ENCODE measurements at places on chromosomes 7 and 10.

DNA sequence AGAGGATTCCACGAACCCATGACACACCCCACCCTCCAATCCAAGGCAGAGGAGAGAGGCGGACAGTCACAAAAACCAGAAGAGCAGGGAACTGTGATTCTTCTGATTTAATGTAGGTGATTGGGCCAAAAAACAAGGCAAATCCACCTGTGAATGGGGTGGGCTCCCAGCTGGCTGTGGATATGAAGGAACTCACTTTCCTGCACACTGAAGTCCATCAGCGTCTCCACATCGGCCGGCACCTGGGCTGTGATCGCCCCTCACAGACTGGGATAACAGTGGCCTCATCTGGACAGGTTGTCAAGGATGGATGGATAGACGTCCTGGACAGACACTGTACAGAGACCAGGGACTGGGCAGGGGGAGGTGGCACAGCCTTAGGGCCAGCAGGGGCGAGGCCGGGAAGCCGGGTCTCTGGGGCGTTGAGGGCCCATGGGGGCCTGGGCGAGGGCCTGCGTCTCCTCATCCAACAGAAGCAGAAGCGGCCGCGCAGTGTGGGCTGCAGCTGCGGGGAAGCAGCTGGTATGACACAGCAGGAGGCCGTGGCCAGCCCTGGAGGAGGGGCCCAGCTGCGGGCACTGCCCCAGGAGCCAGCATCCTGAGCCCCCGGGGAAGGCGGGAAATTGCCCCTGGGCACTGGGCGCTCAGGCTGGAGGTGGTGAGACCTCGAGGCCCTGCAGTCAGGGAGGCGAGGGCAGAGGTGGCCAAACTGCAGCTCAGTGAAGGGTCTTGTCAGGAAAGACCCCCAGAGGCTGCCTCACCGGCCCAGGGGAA is 54.2 kb downstream of the DIP2C start:
- DNase-seq, result no peak

- DNase-seq, result no peak
Observed at GRCh38 chr7:148397551-148397950, 193.0 kb upstream of the C7orf33 start.

DNA sequence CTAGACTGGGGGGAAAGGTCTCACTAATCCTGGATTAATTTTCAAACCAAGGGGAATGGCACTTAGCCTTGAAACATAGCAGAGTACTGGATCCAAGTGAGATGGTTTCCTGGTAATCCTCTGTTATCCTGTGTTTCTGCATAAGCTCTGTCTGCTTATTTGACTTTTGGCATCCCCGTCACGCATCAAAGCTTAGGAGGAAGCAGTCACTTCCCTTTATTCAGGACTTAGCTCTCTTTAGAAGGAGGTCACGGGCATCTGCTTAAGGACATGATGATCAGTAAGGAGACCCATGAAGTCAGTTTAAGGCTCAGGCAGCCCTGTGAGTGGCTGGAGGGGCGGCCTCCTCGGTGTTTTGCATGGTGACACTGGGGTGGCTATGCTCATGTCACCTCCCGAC is 30.0 kb downstream of the TSPAN15 start:
- no peak for DNase-seq

DNA sequence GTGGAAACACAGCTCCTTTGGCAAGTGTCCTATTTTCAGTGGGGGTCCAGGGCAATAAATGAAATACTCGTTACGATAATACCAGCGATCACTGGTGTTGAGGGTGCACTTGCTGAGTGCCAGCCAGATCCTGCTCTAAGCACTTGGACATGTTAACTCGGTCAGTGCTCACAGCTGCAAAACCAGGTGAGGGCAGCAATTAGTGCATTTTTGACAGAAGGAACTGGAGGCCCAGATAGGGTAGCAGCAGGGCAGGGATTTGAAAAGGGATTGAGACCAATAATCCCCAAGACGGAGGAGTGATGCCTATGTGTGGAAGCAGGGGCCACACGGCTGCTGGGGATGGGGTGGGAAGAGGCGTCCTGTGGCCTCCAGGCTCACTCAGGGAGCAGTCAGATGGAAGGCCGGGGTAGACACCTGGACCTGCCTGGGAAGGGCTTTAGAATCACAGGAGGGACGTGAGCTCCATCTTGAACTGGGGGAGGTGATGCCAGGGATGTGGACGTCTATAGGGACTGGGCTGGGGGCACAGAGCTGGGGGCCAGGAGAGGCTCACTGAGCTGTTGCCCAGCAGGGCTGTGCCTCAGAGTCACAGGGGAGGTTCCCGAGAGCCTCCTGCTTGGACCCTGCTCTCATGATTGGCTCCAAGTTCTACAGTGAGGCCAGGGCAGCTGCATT is 14.3 kb downstream of the PTPRE start:
- no peak for DNase-seq

- no peak for DNase-seq
Observed at GRCh38 chr10:18860186-18860585, 188.4 kb upstream of the MALRD1 start.

DNA sequence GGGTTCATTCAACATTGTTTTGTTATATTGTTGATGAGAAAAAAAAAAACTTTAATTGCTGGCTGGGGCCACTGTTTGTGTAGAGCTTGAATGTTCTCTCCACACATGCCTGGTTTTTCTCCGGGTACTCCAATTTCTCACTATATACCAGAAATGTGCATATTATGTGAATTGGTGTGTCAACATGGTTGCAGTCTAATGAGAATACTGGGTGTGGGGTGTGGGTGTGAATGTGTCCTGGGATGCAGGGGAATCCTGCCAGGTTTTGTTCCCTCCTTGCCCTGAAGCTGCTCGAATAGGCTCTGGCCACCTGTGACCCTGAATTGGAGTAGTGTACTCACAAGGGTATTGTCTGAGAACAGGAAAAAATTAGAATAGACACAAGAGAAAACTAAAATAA is 81.4 kb downstream of the VIM start:
- DNase-seq, result no peak

- DNase-seq, result no peak
Observed at GRCh38 chr10:129812398-129812797, 151.7 kb downstream of the EBF3 start.

- no peak for DNase-seq
Observed at GRCh38 chr7:706721-707120, 19.8 kb upstream of the DNAAF5 start.

- no peak for DNase-seq
Observed at GRCh38 chr10:127983344-127984100, 76.6 kb downstream of the PTPRE start.

- no peak for DNase-seq
Observed at GRCh38 chr7:47285860-47286491, 295.9 kb downstream of the TNS3 start.

GRCh38 chr10:112131996-112132395 is 51.6 kb downstream of the GPAM start:
- no peak for DNase-seq

- no peak for DNase-seq
Observed at GRCh38 chr10:102527546-102527945, 23.8 kb downstream of the SUFU start.

GRCh38 chr7:158257516-158258410 is 329.9 kb downstream of the PTPRN2 start:
- no peak for DNase-seq

GRCh38 chr10:129328546-129328945 is 138.5 kb upstream of the MGMT start:
- no peak for DNase-seq

- no peak for DNase-seq
Observed at GRCh38 chr10:113646336-113647201, 17.3 kb downstream of the NRAP start.

- no peak for DNase-seq
Observed at GRCh38 chr7:73342645-73343044, 14.7 kb downstream of the FKBP6 start.

GRCh38 chr7:1403638-1404459 is 55.4 kb downstream of the MICALL2 start:
- no peak for DNase-seq

DNA sequence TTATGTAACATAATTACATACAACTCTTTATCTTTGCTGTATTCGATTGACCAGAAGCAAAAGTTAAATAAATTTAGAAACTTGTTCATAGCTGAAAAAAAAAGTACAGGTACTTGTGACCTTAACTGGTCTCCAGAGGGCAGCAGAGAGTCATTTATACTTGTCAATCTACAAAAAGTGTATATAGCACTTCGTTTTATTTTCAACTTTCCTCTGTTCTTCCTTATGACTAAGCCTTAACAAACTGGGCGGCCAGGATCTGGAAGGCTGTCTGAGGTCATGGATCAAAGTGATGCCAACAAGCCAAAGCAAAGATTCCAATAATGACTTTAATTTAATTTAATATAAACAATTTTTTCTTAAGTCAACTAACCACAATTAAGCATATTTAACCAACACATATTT is 29.8 kb downstream of the C10orf67 start:
- no peak for DNase-seq

GRCh38 chr7:131735101-131735500 is 178.7 kb upstream of the PODXL start:
- no peak for DNase-seq

DNA sequence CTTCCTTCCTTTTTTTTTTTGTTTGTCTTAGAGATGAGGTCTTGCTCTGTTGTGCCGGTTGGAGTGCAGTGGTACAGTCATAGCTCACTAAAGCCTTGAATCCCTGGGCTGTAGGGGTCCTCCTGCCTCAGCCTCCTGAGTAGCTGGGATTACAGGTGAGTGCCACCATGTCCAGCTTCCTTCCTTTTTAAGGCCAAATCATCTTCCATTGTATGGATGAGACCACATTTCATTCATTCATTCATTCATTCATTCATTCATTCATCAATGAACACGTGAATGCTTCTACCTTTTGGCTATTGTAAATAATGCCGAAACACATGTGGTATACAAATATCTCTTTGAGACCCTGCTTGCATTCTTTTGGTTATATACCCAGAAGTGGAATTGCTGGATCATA is 60.0 kb upstream of the BAIAP2L1 start:
- DNase-seq, result no peak

- DNase-seq, result no peak
Observed at GRCh38 chr10:61795147-61795546, 106.4 kb upstream of the ARID5B start.

- no peak for DNase-seq
Observed at GRCh38 chr7:31102151-31102972, 50.3 kb downstream of the ADCYAP1R1 start.

DNA sequence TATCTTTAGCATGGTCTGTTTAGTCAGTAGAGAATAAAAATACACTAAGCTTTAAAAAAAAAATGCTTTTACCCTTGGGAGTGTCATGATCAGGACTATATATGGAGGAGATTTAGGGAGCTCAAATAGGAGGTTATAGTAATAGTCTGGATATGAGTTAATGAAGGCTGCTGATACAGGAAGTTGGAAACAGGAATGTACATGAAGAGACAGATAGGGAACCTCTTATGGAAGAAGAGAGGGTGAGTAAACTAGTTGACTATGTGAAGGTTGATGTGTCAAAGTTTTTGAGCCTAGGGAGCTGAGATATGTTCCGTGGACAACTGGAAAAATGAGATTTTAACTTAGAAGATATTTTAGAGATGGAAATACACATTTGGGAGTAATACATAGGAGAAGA is 472.0 kb upstream of the FZD8 start:
- no peak for DNase-seq

All from stimulated activated CD4-positive, alpha-beta T cell treated with anti-CD3 and anti-CD28 coated beads, TNF-alpha, amount 100 ng/mL, for 4 hours (primary cell).